ENCODE measurements at places on chromosomes 3 and 15. TPM values are rescaled to one million over a fixed set of nuclear protein-coding genes. Genes with fewer than 3 reads are reported as not detected.

GRCh38 chr3:135792174-135792573, 173.4 kb upstream of the PPP2R3A start:
- H3K36me3 ChIP-seq, result no peaks in the 10 kb centered on the region
- no peaks in the 10 kb centered on the region for H3K4me1 ChIP-seq
- H3K4me3 ChIP-seq, result no peak overlapping the region
- no peaks in the 10 kb centered on the region for H3K27me3 ChIP-seq

DNA sequence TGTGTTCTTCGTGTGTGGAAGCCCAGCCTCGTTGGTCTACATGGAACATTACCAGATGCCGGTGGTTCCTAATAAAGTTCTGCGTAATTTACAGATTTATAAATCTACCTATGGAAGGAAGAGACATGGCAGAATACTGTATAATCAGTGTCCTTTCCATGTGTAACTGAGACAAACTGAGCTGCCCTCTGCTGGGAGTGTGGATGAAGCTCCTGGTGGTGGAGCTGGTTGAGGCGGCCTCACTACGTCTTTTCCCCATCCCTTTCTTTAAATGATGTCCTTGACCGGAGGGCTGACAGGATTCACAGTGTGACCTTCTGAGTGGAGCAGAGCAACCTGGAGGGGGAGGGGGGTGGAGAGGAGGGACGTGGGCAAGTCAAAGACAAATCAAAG, 267.0 kb upstream of the CHRM5 start:
- no peaks in the 10 kb centered on the region for H3K27me3 ChIP-seq
- H3K4me3 ChIP-seq, result no peak overlapping the region
- H3K36me3 ChIP-seq, result no peaks in the 10 kb centered on the region
- H3K27ac ChIP-seq, result no peak overlapping the region

- H3K27ac ChIP-seq, result no peak overlapping the region
- no peaks in the 10 kb centered on the region for H3K36me3 ChIP-seq
- no peak for DNase-seq
- no peak overlapping the region for H3K4me3 ChIP-seq
- H3K27me3 ChIP-seq, result no peaks in the 10 kb centered on the region
Measured at GRCh38 chr15:29331669-29332068, 62.0 kb upstream of the NSMCE3 start.

- H3K4me1 ChIP-seq, result no peaks in the 10 kb centered on the region
- H3K4me3 ChIP-seq, result no peak overlapping the region
- no peaks in the 10 kb centered on the region for H3K27me3 ChIP-seq
- H3K36me3 ChIP-seq, result no peaks in the 10 kb centered on the region
- H3K27ac ChIP-seq, result no peak overlapping the region
Measured at GRCh38 chr3:116198087-116198486, 247.2 kb downstream of the LSAMP start.

DNA sequence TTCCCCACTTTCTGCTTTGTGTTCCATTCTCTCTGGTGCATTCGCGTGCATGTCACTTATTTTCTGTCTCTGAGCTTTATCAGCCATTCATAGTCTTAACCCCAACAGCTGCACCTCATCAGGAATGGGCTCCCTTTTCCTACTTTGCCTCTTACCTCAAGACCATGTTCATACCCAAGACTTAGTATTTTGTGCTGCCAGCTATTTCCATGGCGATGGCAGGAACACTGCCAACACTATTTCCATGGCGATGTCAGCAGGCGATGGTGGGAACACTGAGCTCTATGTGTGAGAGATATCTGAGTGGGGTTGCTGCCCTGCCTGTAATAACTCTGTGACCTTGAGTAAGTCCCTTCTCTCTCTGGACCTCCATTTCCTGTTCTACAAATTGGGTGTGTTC, 5.5 kb downstream of the ZNF35 start:
- no peaks in the 10 kb centered on the region for H3K36me3 ChIP-seq
- H3K4me3 ChIP-seq, result no peak overlapping the region
- DNase-seq, result no peak
- no peaks in the 10 kb centered on the region for H3K4me1 ChIP-seq
- H3K27ac ChIP-seq, result no peak overlapping the region

- no peak for DNase-seq
- H3K27me3 ChIP-seq, result no peaks in the 10 kb centered on the region
- H3K4me1 ChIP-seq, result peaks cover 11% of the 10 kb centered on the region
Measured at GRCh38 chr3:100338911-100339310, 4.4 kb downstream of the NIT2 start.

DNA sequence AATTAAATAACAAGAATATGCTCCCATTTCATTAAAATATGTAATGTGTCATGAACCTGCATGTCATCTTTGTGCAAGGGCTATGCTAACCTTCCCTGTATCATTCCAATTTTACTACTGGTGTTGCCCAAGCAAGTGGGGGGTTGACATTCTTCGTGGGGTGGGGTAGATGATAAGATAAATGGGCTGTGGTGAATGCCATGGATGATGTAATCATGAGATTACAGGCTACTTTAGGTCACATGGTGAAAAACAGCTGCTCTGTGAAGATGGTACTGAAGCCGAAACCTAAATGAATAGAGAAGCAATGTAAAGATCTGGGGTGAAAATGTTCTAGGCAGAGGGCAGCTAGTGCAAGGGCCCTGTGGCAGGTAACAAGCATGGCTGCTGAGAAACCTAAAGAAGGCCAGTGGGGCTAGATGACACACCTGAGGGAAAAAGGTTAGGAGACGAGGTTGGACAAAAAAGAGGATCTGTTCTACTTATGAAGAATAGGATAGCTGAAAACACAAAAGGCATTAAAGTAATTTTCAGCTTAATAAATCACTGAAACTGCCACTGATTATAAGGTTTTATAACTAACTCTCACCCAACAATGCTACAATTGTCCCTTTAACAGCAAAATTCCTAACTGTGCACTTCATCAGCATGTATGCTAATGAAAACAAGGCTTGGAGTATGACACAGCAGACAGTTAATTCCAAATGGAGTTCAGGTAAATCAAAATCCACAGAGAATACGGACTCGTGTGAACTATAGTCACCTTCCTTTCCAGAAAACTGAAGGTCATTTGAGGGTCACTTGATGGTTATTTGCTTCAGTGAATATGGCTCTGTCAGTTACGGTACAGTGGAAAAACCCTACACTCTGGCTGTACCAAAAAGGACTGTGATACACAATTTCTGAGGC, 35.0 kb downstream of the MTMR10 start:
- H3K4me3 ChIP-seq, result no peak overlapping the region
- H3K4me1 ChIP-seq, result no peaks in the 10 kb centered on the region
- no peaks in the 10 kb centered on the region for H3K27me3 ChIP-seq
- peaks cover 39% of the 10 kb centered on the region for H3K36me3 ChIP-seq

DNA sequence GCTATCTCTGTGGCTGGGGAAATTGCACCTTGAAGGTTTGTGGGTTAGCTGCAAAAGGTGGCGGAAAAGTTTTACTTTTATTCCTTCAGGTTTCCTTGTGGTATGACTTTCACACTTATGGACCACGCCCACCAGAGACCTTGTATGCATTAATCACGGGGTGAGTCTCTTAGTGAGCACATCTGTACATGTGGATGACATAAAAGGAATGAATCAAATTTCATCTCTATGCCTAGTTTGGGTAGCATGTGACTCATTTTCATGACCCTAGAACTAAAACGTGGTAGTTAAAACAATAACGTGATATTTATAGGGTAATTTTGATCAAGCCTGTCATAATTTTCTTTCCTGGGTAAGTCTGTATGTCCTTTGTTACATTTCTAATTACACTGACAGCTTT, 141.7 kb downstream of the PDCD6IP start:
- H3K4me3 ChIP-seq, result no peak overlapping the region
- H3K27me3 ChIP-seq, result no peaks in the 10 kb centered on the region

AP3S2 gene
- total RNA-seq, result 24.4 TPM

GHSR gene
- not detected for total RNA-seq

RTP1 gene
- not detected for total RNA-seq

SPESP1 gene
- total RNA-seq, result 0.56 TPM

LDHAL6B gene
- total RNA-seq, result not detected

CP gene
- total RNA-seq, result not detected

All from naive thymus-derived CD4-positive, alpha-beta T cell (primary cell).